Effector memory CD4-positive, alpha-beta T cell (primary cell): ENCODE measurements at places on chromosomes 1 and 21.

DNA sequence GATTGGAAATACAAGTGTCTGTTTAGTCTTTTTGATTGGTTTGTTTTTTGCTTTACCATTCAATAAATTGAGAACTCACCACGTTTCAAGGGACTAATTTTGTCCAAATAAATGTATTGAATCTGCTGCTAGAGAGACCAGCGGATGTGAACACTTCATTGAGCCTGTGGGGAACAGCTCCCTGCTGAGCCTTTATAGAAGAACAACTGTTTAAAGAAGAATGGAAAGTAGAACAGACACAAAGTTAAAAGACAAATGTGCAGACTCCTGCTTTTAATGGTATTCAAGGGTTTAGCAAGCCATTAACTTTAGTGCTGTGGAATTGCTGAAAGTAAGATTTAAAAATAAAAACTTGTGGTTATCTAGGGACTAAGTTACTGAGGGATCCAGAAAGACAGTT is 817.7 kb upstream of the B3GALT2 start:
- no peak for DNase-seq

- no peak for DNase-seq
Measured at GRCh38 chr21:33036430-33037162, 10.9 kb downstream of the OLIG2 start.

DNA sequence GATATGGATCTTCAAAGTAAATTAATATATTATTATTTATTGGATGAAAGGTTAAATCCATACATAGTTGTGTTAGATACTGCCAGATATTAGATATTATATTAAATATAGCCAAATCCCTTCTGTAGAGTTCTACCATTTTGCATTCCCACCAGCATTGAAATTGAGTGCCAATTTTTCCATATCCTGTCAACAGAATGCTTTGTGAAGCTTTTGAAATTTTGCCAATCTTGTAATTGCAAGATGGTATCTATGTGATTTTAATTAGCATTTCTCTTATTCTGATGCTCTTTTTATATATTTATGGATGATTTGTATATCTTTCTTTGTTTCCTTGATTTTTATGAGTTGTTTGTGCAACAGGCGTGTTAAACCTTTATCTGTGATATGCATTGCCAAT is 67.0 kb upstream of the CD34 start:
- DNase-seq, result no peak

DNA sequence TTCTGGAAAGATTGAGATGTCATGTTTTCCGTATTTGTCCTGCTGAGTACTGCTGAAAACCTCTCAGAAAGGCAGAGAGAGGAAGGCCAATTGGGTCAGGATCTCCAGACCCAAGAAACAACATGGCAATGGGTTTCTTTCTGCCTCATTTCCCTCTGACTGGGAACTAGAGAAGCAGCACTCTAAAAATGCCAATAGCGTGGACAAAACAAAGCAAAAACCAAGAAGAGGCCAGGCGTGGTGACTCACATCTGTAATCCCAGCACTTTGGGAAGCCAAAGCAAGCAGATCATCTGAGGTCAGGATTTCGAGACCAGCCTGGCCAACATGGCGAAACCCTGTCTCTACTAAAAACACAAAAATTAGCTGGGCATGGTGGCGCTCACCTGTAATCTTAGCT is 18.3 kb downstream of the TNFRSF9 start:
- DNase-seq, result no peak

- no peak for DNase-seq
Measured at GRCh38 chr1:205313563-205314308, 7.8 kb downstream of the NUAK2 start.
